MM.1S (cell line): ENCODE measurements at places on chromosomes 6 and 20.

- no peak for DNase-seq
These were observed 6.6 kb downstream of the TDP2 start for GRCh38 chr6:24660105-24660504.

GRCh38 chr6:42147138-42147562 is 4.7 kb upstream of the C6orf132 start:
- no peak for DNase-seq

DNA sequence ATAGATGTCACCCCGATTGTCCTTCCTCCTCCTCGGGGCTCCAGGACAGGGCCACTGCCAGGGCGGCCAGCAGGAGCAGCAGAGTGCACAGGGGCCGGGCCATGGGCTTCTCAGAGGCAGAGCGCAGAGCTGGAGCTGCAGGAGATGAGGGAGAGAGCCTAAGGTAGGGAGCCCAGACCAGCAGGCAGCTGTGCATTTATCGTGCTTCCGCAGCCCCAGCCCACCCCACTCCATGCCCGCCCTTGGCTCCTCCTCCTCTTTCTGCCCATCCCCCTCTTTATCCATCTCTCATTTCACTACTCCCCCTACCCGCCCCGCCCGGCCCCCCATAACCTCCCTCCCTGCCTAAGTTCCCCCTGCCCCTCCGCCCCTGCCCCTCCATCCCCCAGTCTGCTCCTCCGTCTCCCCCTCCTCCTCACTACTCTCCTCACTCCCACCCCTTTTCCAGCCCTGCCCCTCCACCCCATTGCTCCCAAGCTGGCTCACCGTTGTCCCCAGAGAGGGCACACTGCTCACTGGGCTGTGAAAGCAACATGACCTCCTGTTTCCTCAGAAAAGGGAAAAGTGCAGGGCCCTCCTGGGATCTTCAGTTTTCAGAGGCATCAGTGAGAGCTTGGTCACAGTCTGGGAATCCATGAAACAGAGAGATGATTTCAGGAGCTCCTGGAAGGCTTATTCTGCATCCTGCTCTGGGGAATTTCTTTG is 25.5 kb upstream of the CST1 start:
- DNase-seq, result no peak

- DNase-seq, result no peak
These were observed 145.1 kb upstream of the IMPG1 start for GRCh38 chr6:76217606-76218005.

DNA sequence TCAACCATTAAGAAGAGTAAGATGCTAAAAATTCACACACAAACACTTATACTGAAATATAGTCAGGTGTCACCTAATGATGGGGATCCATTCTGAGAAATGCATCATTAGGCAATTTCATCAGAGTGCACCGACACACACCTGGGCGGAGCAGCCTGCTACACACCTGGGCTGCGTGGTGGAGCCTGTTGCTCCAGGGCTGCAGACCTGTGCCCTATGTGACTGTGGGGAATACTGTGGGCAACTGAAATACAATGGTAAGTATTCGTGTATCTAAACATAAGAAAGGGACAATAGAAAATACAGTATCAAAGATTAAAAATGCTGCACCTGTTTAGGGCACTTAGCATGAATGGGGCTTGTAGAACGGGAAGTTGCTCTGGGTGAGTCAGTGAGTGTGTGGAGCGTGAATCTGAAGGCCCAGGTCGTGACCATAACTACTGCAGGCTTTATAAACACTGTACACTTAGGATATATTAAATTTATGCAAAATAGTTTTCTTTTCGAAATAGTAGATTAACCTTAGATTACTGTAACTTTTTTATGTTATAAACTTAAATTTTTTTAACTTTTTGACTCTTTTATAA is 124.4 kb upstream of the AFDN start:
- DNase-seq, result no peak

GRCh38 chr6:156933201-156934068 is 156.3 kb downstream of the ARID1B start:
- no peak for DNase-seq

GRCh38 chr20:36717657-36718056 is 28.2 kb downstream of the NDRG3 start:
- DNase-seq, result no peak

DNA sequence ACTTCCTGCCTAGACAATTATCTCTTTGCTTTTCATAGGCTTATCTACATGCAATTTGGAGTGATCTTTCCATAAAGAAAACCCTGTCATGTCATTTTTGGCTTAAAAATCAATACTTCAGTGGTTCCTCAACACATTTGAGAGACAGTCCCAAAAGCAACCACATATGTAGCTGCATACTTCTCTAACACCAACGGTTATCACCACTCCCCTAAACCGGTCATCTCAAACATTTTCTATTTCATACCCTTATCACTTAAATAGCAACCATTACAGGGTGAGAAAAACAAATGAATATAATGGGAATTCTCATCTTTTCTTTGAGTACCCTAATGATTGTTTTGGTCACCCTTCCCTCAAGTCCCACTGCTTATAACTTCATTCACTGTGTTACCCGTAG is 5.1 kb downstream of the GLO1 start:
- DNase-seq, result no peak

DNA sequence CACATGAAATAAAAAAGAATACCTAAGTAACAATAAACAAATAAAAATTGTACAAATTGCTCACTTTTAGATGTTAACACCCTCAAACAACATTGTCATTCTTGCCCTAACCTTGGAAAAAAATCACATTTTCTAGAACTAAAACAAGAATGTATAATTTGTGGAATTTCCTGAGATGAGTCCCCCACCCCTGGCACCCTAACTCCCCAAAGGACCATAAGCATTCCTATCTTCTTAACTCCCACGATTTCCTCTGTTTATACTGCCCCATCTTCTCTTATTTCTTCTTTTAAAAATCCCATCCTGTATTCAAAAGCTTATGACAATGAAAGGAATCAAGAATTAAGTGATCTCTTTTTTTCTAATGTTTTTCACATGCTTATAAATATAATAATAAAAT is 70.9 kb downstream of the IBTK start:
- DNase-seq, result no peak

DNA sequence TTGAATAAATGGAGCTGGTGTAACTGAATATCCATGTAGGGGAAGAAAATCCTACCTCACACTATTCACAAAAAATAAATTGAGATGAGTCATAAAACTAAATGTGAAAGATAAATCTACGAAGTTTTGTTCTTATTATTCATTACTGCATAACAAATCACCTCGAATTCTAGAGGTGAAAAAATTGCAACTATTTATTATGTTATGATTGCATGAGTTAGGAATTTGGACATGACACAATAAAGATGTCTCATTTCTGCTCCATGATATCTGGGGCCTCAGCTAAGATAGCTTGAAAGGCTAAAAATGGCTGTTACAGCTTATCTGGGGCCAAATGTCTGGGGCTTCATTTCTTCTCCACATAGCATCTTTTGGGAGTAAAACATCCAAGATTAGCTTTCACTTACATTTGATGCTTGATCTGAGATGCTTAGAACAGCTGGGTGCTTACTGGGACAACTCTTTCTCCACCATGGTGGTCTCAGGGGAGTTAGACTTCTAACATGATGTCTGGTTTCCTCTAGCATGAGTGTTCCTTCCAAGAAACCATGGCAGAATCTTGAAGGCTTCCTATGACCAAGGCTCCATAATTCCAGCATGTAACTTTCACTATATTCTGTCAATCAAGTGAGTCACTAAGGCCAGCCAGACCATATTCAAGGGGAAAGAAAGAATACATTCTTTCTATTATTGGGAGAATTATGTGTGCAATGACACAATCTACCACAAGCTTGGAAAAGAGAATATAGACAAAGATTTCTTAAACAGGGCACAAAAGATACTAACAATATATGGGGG is 30.1 kb downstream of the OR2B6 start:
- DNase-seq, result no peak

DNA sequence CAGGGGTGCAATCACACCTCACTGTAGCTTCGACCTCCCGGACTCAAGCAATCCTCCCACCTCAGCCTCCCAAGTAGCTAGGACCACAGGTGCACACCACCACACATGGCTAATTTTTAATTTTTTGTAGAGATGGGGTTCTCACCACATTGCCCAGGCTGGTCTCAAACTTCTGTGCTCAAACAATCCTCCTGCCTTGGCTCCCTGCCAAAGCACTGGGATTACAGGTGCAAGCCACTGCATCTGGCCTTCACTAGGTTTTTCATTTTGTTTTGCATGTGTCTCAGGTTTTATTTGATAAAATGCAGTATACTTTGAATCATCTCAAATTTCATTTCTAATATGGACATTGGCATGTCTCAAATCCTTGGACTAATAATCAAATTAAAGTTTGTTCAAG is 98.7 kb downstream of the SLC16A10 start:
- DNase-seq, result no peak

DNA sequence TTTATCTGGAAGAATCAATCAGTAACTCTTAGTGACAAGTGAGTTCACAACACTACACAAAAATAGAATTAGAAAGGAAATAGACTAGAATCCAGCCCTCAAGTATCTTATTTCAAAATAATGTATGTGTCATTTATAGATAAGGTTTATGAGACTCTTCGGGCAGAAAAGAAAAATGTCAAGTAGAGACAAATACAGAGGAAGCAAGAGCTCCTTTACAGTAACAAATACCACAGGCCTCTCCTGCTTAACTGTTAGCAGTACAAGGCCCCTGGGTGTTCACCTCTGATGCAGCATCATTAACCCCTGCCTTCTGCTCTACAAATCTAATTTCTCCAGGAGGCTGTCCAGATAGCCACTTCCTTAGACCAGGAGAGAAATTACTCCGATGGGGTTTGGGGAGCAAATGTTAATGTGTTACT is 76.7 kb downstream of the UBE3D start:
- DNase-seq, result no peak

- no peak for DNase-seq
These were observed 32.2 kb upstream of the HEY2 start for GRCh38 chr6:125717120-125717731.

DNA sequence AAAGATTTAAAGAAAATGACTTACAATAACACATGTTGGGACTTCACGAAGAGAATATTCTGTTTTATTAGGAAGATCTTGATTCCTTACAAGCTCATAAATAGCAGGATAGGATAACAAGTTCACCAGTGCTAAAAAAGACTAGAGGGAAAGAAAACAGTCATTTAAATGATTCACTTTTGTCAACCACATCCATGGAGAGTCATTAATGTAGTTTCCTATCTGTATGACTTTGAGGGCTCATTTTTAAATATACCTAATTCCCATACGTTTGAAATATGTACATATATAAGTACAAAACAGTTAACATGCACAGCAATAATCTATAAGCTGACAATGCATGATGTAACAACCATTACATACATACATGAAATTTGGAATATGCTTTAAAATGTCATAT is 111.1 kb downstream of the TBC1D32 start:
- DNase-seq, result no peak

DNA sequence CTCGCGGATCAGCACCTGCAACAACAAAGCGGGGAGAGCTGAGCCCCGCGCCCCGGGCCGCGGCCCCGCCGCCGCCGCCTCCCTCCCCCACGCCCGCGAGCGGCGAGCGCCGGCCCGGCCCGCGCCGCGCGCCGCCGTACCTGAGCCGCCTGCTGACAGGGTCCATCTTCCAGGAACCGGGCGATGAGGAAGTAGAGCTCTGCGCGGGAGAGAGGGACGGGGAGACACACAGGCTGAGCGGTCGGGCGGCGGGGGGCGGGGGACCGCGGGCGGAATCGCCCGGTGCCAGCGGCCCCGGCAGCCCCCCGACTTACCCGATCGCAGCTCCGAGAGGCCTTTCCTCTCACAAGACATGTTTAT is 359 bp downstream of the PHIP start:
- peak; percentile 44 for DNase-seq

- no peak for DNase-seq
These were observed 666.4 kb downstream of the CD109 start for GRCh38 chr6:74362391-74362790.

DNA sequence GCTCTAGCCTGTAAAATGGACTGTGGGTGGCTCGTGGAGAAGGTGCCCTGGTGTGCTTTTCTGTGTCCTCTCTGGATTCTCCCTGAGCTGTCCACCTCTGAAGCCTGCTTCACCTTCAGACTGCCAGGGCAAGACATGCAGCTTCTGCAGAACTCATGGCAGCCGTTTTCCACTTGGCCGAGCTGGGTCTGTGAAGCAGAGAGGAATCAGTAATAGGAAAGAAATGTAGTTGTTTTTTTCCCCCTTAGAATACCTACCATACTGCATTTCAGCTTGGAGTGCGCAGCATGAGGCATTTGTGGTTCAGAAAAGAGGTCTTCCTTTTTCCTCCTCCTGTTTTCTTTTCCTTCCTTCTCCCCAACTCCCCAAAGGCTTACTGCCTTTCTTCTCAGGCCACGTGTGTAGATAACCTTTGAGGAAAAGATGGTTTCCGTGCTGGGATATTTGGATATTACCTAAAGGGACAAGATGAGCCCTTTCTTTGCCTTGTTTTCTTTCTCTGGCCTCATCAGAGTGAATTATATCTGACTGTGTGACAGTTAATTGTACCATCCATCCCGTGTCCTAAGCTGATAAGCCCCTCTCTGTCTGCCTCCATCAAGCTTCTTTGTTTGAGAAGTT is 39.4 kb downstream of the RREB1 start:
- no peak for DNase-seq

DNA sequence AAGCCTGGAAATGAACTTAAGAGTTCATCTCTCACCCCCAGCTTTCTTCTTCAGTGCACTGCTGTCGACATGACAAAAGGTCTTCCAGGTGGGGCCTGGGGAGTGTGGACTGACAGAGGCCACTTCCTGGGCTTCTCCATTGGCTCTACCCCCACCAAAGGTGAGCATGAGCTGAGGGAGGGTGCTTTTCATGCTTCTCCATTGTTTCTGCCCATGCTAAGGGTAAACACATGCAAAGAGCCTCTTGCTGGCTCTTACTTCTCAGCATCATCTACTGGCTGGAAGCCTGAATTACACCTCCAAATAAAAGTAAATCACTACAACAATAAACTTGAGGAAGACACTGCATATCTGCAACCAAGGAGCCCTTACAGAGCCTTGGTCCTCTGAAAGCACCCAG is 227.2 kb downstream of the EPM2A start:
- DNase-seq, result no peak

DNA sequence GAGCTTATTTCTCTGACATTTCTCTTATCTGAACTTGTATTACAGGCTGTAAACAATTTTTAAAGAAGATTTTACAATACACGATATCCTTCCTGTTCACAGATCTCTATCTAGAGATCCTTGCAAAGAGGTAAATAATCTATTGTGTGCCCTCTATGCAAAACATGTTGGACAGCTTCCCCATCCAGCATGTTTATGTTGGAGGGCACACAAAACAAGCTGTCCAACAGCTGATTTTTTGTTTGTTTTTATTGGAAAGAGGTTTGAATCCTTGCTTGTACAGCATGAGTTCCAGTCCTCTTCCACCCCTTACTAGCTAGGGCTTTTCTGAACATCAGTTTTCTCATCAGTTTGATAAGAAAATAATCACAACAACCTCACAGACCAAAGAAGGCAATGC is 62.3 kb upstream of the SYNDIG1 start:
- DNase-seq, result no peak

DNA sequence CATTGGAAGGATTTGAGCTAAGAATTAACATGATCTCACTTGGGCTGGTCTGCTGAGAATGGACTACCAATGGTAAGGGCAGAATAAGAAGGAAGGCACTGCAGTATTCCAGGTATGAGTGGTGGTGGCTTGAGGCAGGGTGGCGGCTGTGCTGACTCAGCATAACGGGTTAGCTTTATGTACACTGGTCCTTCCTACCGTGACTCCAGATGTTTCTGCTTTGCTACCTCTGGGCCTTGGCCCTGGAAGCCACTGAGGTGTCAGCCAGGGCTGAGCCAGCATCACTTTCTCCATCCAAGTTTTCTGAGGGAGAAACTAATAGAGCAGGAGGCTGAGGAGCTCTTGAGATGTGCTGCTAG is 12.9 kb upstream of the BTN3A3 start:
- no peak for DNase-seq
